ENCODE measurements at places on chromosomes 6 and 20. TPM values are rescaled to one million over a fixed set of nuclear protein-coding genes. Genes with fewer than 3 reads are reported as not detected.

Gene PEX7
- polyA plus RNA-seq, result 5.6 TPM

Gene STMND1
- not detected for polyA plus RNA-seq

Gene ZBP1
- polyA plus RNA-seq, result 29.6 TPM

Gene MLIP
- polyA plus RNA-seq, result not detected

Gene SAMD5
- not detected for polyA plus RNA-seq

Gene SIGLEC1
- not detected for polyA plus RNA-seq

Gene CRISP2
- not detected for polyA plus RNA-seq

Gene RIPPLY2
- not detected for polyA plus RNA-seq

Gene TGM2
- polyA plus RNA-seq, result 7.1 TPM

Gene PRSS35
- polyA plus RNA-seq, result not detected

Gene AVP
- polyA plus RNA-seq, result not detected

Gene RPL10A
- 1,088 TPM for polyA plus RNA-seq

Gene ZC3H12D
- 8.2 TPM for polyA plus RNA-seq

Gene EDN1
- not detected for polyA plus RNA-seq

Gene TPMT
- 5.4 TPM for polyA plus RNA-seq

Gene ZNF341
- polyA plus RNA-seq, result 5.7 TPM

Gene BTNL2
- polyA plus RNA-seq, result not detected

Gene CST2
- not detected for polyA plus RNA-seq
